Right ventricle myocardium inferior (tissue), 1 donor: ENCODE measurements at places on chromosomes 12 and 14. TPM values are rescaled to one million over a fixed set of nuclear protein-coding genes. Genes with fewer than 3 reads are reported as not detected.

The CHMP4A gene
- 28.5 TPM for total RNA-seq

The RIPK3 gene
- 4.2 TPM for total RNA-seq

The TMEM179 gene
- total RNA-seq, result not detected

The KRT83 gene
- not detected for total RNA-seq

GRCh38 chr14:81269100-81269978 is 48.6 kb upstream of the GTF2A1 start:
- DNase-seq, result no peak

DNA sequence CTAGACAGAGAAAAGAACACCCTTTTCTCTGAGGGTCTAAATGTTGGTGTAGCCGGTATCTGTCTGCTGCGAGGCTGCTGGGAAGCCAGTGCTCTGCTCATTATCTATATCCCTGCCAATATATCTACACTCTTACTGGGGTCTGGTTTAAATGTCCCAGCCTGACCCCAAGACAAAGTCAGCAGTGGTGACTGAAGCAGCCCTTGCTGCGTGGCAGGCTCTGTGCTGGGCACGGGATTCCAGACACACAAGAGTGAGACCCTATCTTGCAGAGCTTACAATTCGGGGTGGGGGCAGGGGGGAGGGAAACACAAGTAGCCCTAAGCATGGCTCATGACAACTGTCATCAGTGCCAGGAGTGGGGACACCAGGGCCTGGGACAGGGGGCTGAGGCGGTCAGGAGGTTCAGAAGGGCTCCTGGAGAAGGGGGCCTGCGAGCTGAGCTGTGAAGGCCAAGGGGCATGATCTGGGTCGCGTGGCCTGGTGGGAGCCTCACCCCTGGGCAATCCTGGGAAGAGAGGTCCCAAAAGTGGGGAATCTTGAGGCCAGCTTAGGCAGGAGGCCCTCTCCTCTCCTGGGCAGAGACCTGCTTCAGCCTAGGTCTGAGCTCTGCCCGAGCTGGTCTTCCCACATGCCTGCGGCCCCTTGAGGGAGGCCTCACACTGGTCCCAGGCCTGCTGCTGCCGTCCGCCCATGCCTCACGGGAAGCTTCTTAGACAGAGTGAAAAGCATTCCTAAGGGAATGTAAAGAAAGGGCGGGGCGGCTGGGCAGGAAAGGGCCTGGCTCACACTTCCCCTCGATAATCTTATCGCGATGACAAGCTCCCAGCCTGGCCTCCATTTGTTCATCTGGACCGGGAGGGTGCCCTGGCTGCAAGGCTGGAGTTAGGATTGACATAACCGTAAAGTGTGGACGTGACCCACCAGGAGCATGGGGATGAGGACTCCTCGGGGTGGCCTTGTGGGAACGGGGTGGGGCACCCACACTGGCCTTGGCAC is 7.3 kb upstream of the RCOR1 start:
- DNase-seq, result no peak

The MSI1 gene
- total RNA-seq, result 6.4 TPM

DNA sequence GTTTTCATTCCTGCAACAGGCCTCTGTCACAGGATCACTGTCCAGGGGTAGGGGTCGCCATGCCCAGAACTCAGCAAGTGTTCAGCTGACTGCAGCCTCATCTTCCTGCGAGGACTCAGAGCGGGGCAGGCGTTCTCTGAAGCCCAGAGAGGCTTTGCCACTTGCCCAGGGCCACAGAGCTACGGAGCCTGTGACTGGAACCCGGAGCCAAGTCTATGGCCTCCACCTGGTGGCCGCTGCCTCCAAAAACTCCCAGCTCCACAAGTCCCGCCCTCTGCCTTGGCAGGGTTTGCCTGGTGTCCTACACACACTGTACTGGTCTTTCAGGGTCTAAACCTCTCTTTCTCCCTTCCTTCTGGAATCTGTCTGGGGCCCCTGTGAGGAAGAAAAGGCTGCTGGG is 8.7 kb upstream of the PPP1R13B start:
- DNase-seq, result no peak

DNA sequence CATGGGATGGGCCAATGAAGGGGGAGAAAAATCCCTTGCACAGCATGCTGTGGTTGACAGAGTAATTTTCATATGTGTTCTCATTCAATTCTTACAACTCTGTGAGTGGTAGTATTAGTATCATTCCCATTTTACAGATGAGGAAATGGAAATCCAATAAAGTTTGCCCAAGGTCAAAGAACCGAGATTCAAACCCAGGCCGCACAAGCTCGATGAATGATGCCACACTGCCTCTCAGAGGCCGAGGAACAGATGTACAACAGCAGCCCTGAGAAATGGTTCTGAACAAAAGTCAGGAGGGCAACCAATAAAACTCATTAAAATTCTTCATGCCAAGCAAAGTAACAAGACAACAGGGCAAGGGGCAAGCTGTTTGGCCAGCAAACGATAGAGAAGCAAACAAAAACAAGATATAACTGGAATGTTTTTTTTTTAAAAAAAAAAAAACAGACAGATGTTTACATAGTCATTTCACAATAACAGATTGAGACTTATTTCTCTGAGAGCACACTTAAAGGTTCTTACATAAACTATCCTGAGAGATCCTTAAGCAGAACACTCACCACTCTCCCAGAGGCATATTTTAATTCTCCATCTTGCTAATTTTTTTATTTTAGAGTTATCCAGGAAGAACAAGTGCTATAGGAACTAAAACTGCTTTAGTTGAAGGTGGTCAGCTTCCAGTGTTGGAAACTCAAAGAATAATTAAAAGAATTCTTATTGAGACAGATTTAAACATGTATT is 85.8 kb downstream of the EXOC5 start:
- no peak for DNase-seq

DNA sequence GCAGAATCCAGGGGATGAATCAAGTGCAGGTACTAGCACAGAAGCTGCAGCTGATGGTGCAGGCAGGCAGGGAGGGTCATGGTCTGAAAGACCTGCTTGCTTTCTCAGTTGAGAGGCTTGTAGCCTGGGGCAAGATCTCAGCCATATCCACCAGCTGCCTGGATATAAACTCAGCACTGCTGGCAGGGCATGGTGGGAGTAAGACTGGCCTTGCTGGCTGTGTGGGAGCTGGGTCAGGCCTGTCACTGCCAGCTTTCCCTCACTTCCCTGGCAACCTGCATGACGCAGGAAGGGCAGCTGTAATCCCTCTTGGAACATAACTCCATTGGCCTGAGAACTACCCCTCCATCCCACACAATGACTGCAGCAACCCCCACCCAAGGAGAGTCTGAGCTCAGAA is 230.1 kb downstream of the ANO6 start:
- DNase-seq, result no peak

The PIP4P1 gene
- 17.2 TPM for total RNA-seq

DNA sequence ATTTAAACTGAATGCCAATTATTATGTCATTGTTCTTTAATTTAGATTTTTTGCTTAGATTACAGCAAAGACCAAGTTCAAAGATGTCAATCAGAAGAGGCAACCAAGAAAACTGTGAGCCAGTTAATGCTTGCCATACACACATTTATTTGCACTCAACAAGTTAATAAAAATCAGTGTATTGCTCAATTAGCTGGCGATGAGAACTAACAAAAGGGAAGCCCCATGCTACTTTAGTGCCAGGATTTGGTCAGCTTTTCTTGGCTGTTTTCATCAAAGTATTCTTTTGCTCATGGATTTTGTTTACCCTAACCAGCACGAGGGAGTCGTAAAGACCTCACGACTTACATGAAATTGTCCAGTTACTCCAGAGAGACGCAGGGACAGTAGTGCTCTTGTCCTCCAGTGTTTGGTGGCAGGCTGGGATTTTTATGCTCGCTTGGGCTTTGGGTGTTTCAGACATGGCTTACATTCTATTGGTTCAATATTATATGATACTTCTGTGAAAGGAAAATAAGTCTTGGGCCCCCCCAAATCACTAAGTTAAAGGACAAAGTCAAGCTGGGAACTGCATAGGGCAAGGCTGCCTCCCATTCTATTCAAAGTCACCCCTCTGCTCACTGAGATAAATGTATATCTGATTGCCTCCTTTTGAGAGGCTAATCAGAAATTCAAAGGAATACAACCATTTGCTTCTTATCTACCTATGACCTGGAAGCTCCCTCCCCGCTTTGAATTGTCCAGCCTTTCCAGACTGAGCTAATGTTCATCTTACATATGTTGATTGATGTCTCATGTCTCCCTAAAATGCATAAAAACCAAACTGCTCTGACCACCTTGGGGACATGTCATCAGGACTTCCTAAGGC is 7.4 kb upstream of the B4GALNT1 start:
- DNase-seq, result no peak

GRCh38 chr12:80837342-80837978 is 100.3 kb downstream of the LIN7A start:
- DNase-seq, result no peak

The MYBPC1 gene
- 7.3 TPM for total RNA-seq

The PKP2 gene
- total RNA-seq, result 378 TPM
